Left hindlimb (tissue), 1 donor: ENCODE measurements at places on chromosomes 4 and X.

DNA sequence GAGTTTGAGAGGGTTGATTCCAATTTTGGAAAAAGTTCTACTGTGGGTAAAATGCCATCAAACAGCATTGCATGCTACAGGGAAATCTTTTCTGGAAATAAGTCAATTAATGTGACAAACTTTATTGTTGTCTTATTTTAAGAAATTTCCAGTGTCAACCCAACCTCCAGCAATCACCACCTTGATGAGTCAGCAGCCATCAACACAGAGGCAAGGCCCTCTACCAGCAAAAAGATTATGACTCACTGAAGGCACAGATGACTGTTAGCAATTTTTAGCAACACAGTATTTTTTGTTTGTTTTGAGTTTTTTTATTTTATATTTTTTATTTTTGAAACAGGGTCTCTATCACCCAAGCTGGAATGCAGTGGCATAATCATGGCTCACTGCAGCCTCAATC lies 165.4 kb upstream of the C1QTNF7 start:
- no peak for DNase-seq

DNA sequence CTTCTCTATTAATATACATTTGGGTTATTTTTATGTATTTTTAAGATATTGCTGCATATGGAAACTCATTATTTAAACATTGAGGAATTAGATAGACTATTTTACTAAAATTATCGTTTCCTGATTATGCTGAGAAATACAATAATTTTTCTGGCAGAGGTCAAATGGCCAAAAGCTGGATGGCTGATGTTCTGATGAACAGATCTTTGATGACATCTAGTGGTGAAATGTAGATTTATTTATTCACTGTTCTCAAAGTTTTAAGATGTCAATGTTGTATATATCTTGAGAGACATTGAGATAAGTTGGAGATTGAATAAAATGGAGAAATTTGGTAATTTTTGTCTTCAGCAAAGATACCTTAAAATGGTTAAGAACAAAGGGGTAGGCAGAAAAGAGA lies 96.2 kb downstream of the UGT8 start:
- DNase-seq: no peak

GRCh38 chr4:104032896-104033295 lies 313.1 kb upstream of the TACR3 start:
- DNase-seq: no peak

DNA sequence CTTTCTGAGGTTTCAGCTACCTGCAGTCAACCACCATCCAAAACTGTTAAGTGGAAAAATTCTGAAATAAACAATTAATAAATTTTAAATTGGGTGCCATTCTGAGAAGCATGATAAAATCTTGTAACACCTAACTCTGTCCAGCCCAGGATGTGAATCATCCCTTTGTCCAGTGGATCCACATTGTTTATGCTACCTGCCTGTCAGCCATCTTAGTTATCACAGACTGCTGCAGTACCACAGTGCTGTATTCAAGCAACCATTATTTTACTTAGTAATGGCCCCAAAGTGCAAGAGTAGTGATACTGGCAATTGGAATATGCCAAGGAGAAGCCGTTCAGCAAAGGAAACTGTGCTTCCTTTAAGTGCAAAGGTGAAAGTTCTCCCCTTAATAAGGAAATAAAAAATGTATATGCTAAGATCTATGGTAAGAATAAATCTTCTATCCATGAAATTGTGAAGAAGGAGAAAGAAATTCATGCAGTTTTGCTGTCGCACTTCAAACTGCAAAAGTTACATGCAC lies 20.6 kb downstream of the CAMK2D start:
- DNase-seq: no peak

GRCh38 chrX:63506320-63506719 lies 155.2 kb upstream of the SPIN4 start:
- no peak for DNase-seq

GRCh38 chr4:102400898-102401297 lies 55.6 kb upstream of the SLC39A8 start:
- no peak for DNase-seq

- DNase-seq: no peak
Observed at GRCh38 chrX:154382483-154383069, 3.5 kb downstream of the EMD start.

DNA sequence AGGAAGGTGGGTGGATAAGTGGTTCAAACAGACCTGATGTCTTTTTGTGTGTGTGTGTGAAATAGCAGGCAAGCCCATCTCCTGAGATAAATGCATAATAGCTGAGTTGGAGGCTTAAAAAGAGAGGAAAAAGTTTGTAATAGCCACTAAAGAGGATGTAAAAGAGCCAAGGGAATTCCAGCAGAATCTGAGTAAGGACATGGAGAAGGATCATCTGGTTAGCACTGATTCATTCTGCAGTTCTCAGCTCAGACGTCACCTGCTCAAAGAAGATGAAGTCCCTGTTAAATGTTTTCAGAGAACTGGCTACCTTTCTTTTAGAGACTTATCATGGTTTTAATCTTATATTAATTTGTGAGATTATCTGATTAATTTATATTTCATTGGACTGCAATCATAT lies 21.0 kb upstream of the IL13RA2 start:
- DNase-seq: no peak

DNA sequence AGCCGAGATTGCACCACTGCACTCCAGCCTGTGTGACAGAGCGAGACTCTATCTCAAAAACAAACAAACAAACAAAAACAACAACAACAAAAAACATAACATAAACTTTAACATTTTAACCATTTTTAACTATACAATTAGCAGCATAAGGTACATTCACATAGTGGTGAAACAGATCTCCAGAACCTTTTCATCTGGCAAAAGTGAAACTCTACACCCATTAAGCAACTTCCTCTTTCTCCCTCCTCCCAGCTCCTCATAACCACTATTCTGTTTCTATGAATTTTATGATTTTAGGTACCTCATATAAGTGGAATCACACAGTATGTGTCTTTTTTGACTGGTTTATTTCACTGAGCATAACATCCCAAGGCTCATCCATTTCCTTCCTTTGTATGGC lies 103.6 kb downstream of the FAM13A start:
- no peak for DNase-seq

- DNase-seq: peak; percentile 64
Observed at GRCh38 chr4:1579001-1579900, 104.9 kb downstream of the FAM53A start.

GRCh38 chr4:76960014-76960413 lies 10.5 kb downstream of the SEPTIN11 start:
- DNase-seq: no peak

DNA sequence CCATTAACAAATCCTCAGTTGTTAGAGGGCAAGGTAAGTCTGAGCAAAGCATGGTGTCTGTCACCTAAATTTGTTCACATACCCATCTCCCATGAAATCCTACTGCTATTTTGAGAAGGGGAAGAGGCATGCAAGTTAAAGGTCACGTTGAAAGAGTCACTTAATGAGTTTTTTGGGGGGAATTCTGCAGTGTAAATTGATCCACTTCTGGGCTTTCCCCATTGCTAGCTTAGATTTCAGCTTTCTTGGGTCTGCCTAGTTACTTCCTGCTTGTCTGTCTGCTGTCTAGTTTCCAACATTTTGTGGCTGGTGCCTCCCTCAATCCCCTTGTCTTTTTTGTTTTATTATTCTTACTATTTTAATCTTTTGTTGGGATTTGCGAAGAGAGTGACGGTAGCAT lies 32.0 kb downstream of the CEP135 start:
- no peak for DNase-seq

DNA sequence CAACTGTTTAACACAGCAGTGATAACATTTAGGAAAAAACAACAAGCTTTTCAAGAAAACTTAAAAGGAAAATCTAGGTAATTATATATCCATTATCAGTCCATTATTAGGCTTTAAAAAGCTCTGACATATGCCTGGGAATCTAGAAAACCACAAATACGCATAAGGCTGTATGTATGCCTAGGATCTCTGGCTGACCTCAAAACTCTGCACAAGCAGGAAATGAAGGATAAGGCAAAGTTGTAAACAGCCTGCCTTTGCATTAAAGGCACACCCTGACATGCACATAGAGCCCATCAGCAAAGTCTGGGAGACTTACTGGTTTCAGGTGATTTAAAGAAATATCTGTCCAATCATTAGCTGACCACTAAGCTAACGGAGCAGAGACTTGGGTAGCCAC lies 14.0 kb downstream of the TIMP1 start:
- DNase-seq: no peak

DNA sequence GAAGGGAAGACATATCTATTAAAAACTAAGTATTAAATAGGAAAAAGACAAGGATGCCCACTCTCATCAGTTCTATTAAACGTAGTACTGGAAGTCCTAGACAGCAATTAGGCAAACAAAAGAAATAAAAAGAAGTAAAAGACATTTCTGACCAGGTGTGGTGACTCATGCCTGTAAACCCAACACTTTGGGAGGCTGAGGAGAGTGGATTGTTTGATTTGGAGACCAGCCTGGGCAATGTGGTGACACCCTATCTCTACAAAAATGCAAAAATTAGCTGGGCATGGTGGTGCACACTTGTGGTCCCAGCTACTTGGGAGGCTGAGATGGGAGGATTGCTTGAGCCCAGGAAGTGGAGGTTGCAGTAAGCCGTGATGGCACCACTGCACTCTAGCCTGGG lies 1071.8 kb downstream of the FAT4 start:
- DNase-seq: no peak

DNA sequence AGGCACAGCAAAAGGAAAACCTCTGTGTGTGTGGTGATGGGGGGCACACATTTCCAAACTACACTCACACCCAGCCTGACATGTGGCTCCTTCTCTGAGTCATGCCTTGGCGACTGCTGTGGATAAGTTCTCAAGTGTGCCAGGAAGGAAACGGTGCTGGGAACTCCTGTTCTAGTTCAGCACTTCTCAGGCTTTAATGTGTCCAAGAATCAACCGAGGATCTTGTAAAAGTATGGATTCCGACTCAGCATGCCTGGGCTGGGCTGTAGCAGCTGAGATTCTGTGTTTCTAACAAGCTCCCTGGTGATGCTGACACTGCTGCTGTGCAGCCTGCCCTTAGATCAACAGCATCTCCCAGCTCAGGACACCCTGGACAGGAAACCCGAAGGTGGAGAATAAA lies 20.2 kb downstream of the CLNK start:
- DNase-seq: peak; percentile 56

DNA sequence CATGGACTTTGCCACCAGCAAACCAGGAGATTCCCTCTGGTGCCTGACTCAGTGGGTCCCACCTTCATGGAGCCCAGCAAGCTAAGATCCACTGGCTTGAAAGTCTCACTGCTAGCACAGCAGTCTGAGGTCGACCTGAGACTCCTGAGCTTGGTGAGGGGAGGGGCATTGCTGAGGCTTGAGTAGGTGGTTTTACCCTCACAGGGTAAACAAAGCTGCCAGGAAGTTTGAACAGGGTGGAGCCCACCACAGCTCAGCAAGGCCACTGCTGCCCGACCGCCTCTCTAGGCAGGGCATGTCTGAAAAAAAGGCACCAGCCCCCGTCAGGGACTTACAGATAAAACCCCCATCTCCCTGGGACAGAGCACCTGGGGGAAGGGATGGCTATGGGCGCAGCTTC lies 28.1 kb downstream of the FAM9A start:
- no peak for DNase-seq

- no peak for DNase-seq
Observed at GRCh38 chr4:144906181-144906925, 191.6 kb downstream of the ANAPC10 start.
